ENCODE measurements at places on chromosomes 3 and 15.
A peak's percentile ranks its signal among the peaks of the same experiment; 100 is the strongest.

GRCh38 chr15:77508541-77509243 lies 88.0 kb downstream of the HMG20A start:
- DNase-seq = no peak

DNA sequence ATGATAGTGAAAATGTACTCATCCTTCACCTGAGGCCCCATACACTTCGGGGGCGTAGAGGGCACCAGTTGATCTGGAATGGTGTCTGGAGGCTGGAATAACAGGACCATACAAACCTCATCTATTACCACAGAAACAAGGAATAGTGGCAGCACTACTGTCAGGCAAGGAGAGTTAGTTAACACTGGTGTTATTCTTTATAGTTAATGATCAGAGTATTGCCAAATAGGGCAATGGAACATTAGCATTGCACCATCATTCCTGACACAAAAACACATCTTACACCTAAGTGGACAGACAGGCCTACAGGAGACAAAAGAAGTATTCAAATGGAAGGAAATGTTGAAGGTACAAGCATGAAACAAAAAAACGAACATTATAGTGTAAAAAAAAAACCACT lies 137.0 kb upstream of the UBP1 start:
- DNase-seq = no peak

DNA sequence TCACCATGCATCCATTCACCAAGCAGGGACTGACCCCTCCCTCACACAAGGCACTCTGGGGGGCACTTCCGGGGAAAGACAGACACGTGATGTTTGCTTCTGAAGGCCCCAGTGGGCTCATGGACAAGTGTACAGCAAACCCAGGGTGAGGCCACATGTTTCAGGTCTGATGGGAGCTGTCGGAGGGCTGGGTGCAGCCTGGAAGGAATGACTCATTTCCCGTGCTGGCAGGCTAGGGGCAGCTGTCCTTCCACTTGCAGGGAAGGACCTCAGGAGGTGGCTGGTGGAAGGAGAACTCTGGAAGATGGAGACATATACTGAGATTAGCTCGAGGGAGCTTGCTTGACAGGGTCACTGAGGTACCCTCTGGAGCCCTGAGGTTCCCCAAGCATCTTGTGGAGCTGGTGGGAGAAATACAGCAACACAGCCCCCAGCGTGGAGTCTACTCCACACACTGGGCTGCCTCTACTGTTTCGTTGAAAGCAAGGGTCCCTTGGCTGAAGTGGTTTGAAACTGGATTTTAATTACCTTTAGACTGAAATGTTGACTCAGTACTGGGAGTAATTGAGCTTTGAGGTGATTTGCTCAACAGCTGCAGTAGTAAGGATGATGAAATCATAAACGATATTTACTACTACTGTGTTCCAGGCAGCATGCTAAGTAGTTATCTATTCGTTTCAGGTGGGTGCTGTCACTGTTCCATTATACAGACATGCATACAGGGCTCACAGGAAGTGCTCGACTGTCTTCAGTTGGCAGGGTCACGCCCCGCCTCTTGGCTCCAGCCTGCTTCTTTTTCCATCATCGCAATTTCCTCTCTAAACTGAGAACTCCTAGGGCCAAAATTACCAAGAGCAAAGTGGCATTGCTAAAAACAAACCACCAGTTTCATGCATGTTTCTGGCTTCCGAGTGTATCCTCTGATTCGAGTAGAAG lies 230.4 kb downstream of the ADAMTS17 start:
- peak; percentile 75 for DNase-seq

DNA sequence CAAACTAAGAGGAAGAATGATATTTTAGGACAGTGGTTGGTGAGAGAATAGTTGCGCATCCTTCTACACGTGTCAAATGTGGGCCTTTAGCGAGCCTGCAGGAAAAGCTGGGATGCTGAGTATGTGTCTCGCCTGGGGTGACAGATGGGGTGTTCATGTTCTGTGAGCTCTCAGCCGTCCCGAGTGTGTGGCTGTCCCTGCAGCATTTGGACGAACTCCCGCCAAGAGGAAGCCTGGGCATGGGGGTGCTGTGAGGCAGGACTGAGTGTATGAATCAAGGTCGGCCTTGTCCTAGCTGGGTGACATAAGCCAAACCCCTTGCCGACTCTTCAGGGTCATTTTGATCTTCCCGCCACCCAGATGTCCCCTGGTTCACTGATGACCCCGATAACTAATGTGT lies 94.8 kb downstream of the CACNA1D start:
- DNase-seq = no peak

GRCh38 chr3:185935465-185936272 lies 2.1 kb downstream of the TRA2B start:
- no peak for DNase-seq

DNA sequence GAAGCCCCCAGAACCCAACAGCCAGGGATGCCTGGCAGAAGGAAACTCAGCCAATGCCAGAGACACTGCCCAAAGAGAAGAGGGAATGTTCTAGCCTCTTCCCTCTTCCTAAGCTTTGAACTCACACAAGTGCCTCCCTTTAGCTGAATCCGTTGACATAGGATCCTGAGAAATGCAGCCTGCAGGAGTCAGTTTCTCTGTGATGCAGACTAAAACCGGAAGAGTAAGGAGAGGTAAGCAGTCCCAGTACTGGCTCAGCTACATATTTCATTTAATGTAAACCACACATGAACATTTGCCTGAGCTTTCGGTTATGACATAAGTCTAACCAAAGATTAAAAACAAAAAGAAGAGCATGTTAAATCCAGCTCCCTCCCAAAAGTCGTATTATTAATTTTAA lies 768.7 kb downstream of the TBL1XR1 start:
- DNase-seq = no peak

DNA sequence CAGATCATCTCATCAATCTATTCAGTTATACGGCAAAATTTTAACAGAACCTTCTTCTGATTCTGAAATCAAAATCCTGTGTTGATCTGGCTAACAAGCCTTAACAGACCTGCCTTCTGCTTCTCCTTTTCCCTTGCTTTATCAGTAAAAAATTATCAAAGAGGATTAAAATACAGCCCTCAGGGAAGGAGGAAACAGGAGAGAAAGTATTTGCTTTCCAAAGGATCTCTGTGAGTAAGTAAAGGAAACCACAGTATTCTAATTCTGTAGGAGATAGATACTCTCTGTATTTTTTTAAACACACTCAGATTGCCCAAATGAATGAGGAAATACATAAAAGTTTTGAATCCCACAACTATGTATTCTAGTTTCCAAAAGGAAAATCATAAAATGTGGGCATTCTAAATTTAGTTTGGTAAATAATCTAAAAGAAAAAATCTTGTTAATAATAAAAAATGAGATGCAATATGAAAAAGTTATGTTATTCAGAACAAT lies 221.8 kb downstream of the ZIC1 start:
- DNase-seq = no peak

- peak; percentile 86 for DNase-seq
Observed at GRCh38 chr15:50906954-50907600, 1.4 kb upstream of the AP4E1 start.

- DNase-seq = no peak
Observed at GRCh38 chr15:35181538-35181937, 96.4 kb upstream of the NANOGP8 start.

DNA sequence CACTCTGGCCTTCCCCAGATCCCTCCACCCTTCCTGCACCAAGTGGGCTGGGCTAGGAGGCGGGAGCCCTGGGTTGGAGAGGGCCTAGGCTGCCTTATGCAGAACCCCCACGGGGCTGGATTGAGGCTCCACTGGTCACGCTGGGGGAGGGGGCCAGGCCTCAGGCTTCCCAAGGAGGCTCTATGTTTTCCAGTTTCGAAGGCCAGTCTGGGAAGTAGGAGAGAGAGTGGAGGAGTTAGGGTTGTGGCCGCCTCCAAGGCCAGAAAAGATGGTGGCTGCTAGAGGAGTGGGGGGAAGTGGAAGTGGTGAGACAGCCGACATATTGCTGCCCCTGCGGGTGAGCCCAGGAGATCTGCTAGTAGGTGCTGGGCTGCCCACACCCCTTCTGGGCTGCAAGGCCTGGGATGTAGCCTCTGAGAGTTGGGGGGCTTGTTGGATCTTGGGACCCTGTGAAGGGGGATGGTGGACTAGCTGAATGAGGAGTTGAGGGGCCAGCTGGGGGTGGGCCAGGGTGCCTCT lies 1.2 kb downstream of the GNAI2 start:
- DNase-seq = peak; percentile 70

GRCh38 chr3:67018105-67018788 lies 20.1 kb downstream of the KBTBD8 start:
- no peak for DNase-seq

- DNase-seq = no peak
Observed at GRCh38 chr3:174547801-174548435, 311.2 kb upstream of the NAALADL2 start.

- DNase-seq = no peak
Observed at GRCh38 chr15:56051676-56052075, 58.3 kb upstream of the NEDD4 start.

DNA sequence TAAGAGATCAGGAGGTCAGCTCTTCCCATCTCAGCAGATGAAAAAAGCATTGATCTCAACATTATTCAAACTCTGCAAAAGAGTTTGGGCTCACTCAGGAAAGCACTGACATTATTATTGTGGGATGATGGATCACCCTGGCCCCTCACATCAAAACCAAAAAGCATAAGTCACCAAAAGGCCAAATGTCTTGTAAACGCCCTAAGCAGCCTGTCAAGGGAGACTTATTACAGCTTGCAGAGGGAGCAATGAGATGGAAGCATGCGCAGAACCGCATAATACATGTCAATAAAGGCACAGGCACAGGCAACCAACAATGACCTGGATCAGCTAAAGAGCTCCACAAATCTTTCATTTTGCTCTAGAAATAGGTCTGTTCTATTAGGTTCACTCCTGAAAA lies 4.6 kb downstream of the FSIP1 start:
- no peak for DNase-seq

GRCh38 chr3:172698631-172699030 lies 12.2 kb downstream of the NCEH1 start:
- DNase-seq = no peak

DNA sequence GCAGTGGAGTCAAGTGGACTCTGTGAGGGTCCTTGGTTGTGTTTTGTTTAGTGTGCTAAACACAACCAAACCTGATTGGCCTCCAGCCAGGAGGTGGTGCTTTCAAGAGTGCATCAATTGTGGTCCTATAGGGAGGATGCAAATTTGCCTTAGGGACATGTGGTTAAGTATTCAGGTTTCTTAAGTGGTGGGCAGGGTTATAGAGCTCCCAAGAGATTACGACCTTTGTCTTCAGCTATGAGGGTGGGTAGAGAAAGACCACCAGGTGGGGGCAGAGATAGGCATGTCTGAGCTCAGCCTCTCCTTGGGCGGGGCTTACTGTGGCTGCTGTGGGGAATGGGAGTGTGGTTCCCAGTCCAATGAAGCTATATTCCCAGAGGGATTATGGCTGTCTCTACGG lies 186.6 kb downstream of the SQOR start:
- no peak for DNase-seq

DNA sequence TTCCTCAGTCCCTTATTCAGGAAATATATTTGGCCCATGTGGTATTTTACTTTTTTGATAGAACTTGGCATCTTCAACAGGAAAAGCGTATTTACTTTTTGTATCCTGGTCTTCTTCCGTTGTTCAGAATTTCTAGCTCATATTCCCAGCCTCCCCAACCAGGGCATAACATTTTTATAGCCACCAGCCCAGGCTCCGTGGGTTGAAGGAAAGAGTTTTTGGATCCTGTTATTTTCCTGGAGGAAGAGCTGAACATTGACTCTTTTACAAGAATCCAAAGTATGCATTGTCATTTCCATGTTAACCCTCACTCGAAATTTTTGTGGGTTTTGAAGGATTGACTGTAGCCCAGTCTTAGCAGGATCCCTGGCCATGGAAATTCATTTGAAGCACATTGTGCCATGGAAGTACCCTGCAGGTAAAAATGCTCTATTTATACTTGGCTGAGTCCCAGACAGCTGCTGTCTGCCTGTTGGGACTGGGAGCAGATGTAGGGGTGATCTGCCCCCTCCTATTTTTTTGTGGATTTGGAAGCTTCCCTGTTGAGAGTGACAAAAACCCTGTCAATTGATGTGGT lies 98.8 kb downstream of the AKAP13 start:
- DNase-seq = no peak

DNA sequence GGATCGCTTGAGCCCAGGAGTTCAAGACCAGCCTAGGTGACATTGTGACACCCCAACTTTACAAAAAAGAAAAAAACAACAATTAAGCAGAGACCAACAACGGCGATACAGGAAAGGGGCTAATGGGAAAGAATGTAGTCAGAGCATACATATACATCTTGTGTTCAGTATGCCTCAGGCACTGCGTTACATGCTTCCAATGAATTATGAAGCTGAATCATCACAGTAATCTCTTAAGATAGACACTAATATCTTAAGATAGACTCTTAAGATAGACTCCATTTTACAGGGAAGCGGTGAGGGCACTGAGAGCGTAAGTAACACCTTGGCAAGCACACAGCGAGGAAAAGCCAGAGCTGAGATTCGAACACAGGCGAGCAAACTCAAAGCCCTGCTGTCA lies 6.1 kb upstream of the LDHAL6B start:
- DNase-seq = no peak

GRCh38 chr3:37999836-38000235 lies 9.2 kb downstream of the VILL start:
- no peak for DNase-seq

- no peak for DNase-seq
Observed at GRCh38 chr3:171809611-171809860, 747 bp downstream of the PLD1 start.

GRCh38 chr3:133246119-133246518 lies 153.7 kb upstream of the BFSP2 start:
- DNase-seq = no peak

DNA sequence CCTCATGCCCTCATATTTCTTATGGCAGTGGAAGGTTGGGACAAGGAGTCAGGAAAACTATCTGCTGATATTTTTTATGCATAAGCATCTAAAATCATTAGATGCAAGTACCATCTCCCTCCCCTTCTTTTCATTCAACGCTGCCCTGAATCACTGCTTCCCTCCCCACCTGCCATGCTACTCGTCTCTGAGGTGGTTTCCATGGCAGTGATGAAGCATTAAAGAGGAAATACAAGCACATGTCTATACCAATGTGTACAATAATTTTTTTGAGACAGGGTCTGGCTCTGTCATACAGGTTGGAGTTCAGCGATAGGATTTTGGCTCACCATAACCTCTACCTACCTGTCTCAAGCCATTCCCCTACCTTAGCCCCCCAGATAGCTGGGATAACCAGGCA lies 67.5 kb upstream of the SETMAR start:
- DNase-seq = no peak

- DNase-seq = no peak
Observed at GRCh38 chr15:82047453-82048400, 1.9 kb upstream of the MEX3B start.
